ENCODE measurements at places on chromosomes 12 and 14.

DNA sequence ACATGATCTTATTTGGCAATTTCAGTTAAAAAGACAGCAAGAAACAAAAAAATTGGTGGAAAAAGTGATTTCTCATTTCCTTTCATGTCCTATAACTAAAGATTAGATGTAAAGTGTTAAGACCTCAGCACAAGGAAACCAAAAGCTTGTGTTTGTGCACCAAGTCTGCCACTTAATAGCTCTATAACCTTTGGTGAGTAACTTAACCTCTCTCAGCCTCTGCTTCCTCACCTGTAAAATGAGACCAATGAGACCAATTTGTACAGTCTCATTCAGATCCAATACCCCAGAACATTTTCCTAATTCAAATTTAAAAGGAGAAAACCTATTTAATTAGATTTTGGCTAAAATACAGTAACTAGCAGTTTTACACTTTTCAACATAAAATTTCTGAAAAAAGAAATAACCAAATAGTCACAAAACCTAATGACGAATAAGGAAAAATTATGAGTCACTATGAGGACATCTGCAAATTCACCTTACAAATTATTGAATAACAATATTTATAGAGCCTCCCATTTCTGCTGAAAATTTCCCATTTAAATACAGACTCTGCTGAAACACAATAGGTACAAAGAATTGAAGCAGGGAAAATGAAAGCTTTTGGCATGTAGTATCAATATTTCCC, 71.1 kb downstream of the EPS8 start:
- DNase-seq: no peak

GRCh38 chr12:33605757-33606156, 166.1 kb upstream of the SYT10 start:
- DNase-seq: no peak

- DNase-seq: no peak
These were observed 131.5 kb downstream of the SLC38A6 start for GRCh38 chr14:61112506-61112905.

GRCh38 chr14:55948399-55948798, 169.8 kb upstream of the PELI2 start:
- no peak for DNase-seq

DNA sequence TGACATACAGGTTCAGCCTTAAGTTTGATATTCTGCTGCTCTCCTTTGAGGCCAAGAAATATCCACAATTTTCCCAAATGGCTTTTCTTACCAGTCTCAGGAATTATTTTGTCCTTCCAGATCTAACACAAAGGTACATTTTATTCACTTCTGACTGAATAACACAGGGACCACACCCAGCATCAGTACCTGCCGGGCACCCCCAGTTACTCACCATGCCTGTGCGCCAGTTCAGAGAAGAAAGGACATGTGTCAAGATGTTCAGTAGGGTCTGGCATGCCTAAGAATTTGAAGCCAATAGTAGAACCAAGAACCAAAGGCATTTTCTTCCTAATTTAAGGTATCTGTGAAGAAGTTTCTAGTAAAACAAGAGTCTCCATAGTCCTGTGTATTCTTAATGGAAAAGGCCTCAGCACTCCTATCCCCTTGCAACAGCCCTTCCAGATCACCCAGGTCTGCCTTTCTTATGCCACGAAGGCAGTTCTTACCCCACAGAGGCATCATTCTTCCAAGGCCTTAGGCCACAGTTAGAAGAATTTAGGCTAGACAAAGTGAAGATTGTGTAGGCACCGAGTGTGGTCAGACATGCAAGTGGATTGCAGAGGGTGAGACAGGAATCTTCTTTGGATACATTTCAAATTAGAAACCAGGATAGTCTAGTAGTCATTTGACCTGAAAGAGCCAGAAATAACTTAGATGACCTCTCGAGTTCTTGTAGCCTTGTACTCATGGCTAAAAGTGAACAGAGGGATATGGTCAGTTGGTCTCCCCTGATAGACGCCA, 140.1 kb upstream of the HIF1A start:
- DNase-seq: no peak

Measured in T-helper 9 cell (primary cell).